ENCODE measurements at places on chromosomes 7 and 10.

- DNase-seq, result no peak
These were observed 35.9 kb downstream of the ADAP1 start for GRCh38 chr7:918441-919113.

DNA sequence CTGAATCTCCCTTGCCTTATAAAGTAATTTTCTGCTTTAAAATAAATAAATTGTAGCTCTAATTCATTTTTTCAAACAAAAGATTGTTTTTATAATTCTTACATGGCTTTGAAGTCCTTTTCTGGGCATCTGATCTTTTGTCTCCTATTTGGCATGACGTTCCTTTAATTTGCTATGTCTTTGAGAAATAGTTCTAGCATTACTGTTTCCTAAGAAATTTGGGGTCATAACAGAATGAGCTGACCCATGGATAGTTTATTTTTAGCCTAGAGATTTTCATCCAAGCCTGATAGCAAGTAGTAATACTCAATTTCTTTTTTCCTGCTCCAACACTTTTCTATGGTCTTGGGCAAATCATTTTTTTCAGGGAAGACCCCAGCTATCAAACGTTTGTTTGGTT lies 31.4 kb downstream of the CCDC71L start:
- no peak for DNase-seq

GRCh38 chr10:124703778-124704427 lies 40.3 kb downstream of the FAM53B start:
- no peak for DNase-seq

GRCh38 chr7:122833888-122834570 lies 52.2 kb downstream of the CADPS2 start:
- no peak for DNase-seq

- DNase-seq, result no peak
These were observed 465.5 kb upstream of the KLF6 start for GRCh38 chr10:4250587-4250887.

DNA sequence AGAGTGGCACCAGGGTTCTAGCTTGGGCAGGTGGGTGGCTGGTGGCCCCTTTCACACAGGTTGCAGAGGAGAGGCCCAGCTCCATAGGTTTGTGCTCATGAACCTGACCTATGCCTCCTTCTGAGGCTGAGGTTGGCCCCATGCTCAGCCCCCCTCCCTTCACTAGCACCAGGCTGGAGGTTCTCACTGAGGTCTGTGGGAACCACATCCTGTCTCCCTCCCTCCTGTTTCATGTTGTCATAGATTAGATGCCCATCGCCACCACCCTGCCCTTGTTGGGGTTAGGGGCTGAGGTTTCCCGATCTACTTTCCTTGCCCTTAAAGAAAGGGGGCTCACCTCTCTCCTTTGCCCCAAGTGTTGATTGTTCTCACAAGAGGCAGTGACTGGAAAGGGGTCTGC lies 14.7 kb downstream of the NEUROG3 start:
- DNase-seq, result no peak

DNA sequence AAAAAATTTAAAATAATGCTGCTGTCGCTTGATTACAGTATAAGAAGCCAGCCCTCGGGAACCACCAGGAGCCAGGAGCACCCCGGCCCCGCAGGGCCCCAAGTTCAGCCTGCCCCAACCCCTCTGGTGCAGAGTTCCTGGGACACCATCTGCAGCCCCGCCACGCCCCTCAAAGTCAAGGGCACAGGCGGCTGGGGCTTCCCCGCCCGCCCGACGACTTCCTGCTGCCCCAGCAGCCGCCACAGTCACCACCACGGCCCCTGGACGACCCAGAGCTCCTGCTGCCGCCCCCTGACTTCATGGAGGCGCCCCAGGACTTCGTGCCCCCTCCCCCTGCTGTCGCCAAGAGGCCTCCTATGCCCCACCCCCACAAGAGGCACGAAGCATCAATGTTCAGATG lies 103.6 kb upstream of the PDSS1 start:
- no peak for DNase-seq
